ENCODE measurements at places on chromosomes 13 and 19. TPM values are rescaled to one million over a fixed set of nuclear protein-coding genes. Genes with fewer than 3 reads are reported as not detected.
A peak's percentile ranks its signal among the peaks of the same experiment; 100 is the strongest.

DNA sequence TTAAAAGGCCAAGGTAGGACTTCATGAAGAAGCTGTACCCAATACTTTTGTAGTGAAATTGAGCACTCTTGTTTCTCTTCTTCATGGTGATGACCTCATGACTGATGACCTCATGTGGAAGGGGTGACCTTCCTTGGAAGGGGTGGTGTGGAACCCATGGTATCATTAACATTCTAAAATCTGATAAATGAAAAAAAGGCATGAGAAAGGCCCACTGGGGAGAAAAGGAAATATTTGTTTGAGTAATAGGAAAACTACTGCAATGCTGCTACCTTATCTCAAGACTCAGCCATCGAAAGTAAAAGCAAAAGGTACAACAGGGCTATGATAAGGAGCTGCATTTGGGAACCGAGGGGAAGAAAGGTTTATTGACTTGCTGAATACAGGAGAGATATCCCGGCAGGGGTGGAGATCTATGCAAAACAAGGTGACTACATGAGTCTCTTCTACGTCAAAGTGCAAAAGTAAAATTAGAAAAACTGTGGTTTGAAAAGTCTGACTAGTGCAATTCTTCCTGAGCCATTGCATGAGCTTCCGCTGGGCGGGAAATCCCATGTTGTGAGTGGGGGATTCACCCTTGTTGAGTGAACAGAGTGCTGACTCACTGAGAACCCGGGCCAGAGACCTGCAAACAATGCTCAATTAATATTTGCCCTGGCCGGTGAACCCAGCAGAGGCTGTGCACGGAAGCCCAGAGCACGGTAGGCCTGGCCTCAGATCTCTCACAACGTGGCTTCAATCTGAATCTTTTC is 138.9 kb upstream of the RFC3 start:
- H3K4me3 ChIP-seq = peak overlapping the region; percentile 62
- H3K36me3 ChIP-seq = no peaks in the 10 kb centered on the region
- peak; percentile 97 for DNase-seq
- H3K27ac ChIP-seq = peak overlapping the region; percentile 99
- H3K4me1 ChIP-seq = peaks cover 85% of the 10 kb centered on the region
- H3K27me3 ChIP-seq = no peaks in the 10 kb centered on the region

- DNase-seq = peak; percentile 75
- H3K27ac ChIP-seq = peak overlapping the region; percentile 80
- H3K27me3 ChIP-seq = peaks cover 5% of the 10 kb centered on the region
- H3K4me1 ChIP-seq = peaks cover 60% of the 10 kb centered on the region
- peak overlapping the region; percentile 21 for H3K4me3 ChIP-seq
- no peaks in the 10 kb centered on the region for H3K36me3 ChIP-seq
Measured at GRCh38 chr19:12985049-12985776, 10.1 kb upstream of the NFIX start.

DNA sequence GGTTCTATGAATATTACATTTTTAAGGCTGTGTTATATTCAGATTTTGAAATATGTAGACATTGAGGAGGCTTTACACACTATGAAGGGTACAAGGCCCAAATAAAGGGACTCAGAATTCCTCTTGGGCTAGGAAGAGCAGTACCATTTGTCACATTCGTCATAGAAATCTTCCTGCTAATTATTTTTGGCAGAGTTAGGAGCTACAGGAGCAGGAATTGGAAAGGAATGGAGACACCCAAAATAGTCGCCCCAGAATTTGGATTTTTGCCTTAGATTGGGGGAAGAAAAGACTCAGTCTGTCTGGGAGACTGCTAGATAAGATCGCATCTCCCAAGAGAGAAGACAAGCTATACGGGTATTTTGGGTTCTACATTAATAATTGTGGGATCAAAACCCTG is 176.4 kb upstream of the DACH1 start:
- H3K4me1 ChIP-seq = no peaks in the 10 kb centered on the region
- H3K36me3 ChIP-seq = no peaks in the 10 kb centered on the region
- no peaks in the 10 kb centered on the region for H3K27me3 ChIP-seq
- no peak overlapping the region for H3K27ac ChIP-seq
- no peak for DNase-seq
- H3K4me3 ChIP-seq = no peak overlapping the region

- DNase-seq = no peak
- H3K4me1 ChIP-seq = peaks cover 5% of the 10 kb centered on the region
- no peak overlapping the region for H3K4me3 ChIP-seq
- H3K27me3 ChIP-seq = no peaks in the 10 kb centered on the region
Measured at GRCh38 chr13:32752997-32753606, 166.8 kb downstream of the PDS5B start.

- H3K27ac ChIP-seq = no peak overlapping the region
- DNase-seq = no peak
- H3K27me3 ChIP-seq = no peaks in the 10 kb centered on the region
- no peak overlapping the region for H3K4me3 ChIP-seq
- H3K4me1 ChIP-seq = no peaks in the 10 kb centered on the region
- H3K36me3 ChIP-seq = no peaks in the 10 kb centered on the region
Measured at GRCh38 chr13:59229861-59230260, 933.9 kb downstream of the DIAPH3 start.

DNA sequence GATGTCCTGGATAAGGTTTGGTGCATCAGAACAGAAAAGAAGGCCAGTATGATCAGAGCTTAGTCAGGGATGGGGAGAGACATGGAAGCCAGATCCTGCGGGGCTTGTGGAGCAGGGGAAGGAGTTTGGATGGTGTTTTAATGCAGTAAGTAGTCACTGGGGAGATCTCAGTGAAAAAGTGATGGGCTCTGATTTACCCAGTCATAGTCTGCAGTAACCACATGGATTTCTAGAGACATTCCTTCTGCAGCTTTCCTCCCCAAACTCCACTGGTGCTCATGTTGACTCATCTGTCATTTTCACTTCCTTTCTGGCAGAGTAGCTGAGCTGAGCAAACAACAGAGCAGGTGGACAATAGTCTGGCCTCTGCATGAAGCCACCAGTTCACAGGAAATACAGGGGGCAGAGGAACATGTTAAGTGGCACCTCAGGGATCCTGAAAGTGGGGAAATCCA is 144.1 kb downstream of the DPF1 start:
- H3K4me1 ChIP-seq = peaks cover 15% of the 10 kb centered on the region
- peak; percentile 68 for DNase-seq
- no peak overlapping the region for H3K4me3 ChIP-seq
- 0 out of 3 replicates have a peak, but pooled peaks cover 5% of the 10 kb centered on the region for H3K36me3 ChIP-seq
- H3K27ac ChIP-seq = no peak overlapping the region

GRCh38 chr19:46787331-46788261 is 798 bp downstream of the SLC1A5 start:
- H3K36me3 ChIP-seq = peaks cover 10% of the 10 kb centered on the region
- peak overlapping the region; percentile 82 for H3K27ac ChIP-seq
- peak; percentile 54 for DNase-seq

GRCh38 chr19:24072720-24073119 is 14.3 kb upstream of the ZNF254 start:
- no peak overlapping the region for H3K27ac ChIP-seq
- peaks cover 4% of the 10 kb centered on the region for H3K36me3 ChIP-seq
- H3K27me3 ChIP-seq = no peaks in the 10 kb centered on the region
- no peak for DNase-seq

- no peak overlapping the region for H3K27ac ChIP-seq
- no peak overlapping the region for H3K4me3 ChIP-seq
Measured at GRCh38 chr19:32901504-32902161, 32.1 kb upstream of the SLC7A9 start.

DNA sequence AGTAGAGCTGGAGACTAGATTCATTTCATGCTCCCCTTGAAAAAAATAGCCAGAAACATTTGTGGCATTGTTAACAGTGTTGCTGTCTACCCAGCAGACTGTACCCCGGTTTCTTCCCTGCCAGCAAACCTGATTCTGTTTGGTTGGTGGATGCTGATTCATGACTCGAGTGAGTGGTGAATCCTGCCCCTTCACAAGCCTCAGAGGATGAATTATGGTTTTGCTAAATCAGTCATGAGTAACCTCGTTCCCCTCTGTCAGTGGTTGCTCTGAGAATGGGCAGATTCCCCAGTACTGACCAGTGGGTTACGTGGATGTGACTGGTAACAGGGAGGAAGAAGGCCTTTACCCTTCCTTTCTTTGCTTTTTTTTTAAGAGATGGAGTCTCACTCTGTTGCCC is 10.1 kb downstream of the NLRP12 start:
- no peaks in the 10 kb centered on the region for H3K36me3 ChIP-seq
- H3K27me3 ChIP-seq = peaks cover 1% of the 10 kb centered on the region
- H3K27ac ChIP-seq = no peak overlapping the region
- no peak for DNase-seq
- H3K4me3 ChIP-seq = no peak overlapping the region

KLK12 gene
- not detected for total RNA-seq

DNA sequence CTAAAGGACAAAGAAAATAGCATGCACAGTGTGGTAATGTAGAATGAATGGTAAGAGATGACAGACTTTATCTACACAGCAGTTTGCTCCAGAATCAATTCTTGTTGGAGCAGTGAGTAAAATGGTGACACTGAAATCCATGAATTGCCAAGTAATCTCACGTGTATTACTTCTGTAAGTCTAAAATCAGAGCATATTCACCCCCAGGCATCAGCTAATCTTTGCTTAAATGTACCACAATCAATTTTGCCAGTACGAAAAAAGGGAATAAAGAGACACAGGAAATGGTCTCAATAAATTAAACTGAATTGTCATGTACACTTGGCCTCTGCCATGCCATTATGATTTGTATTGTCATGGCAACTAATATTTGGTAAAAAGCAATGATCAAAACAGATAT is 294.2 kb downstream of the PCDH17 start:
- H3K27ac ChIP-seq = no peak overlapping the region
- no peaks in the 10 kb centered on the region for H3K27me3 ChIP-seq
- no peak overlapping the region for H3K4me3 ChIP-seq
- no peaks in the 10 kb centered on the region for H3K36me3 ChIP-seq

- no peak overlapping the region for H3K27ac ChIP-seq
- peaks cover 35% of the 10 kb centered on the region for H3K4me1 ChIP-seq
- H3K36me3 ChIP-seq = no peaks in the 10 kb centered on the region
- no peak overlapping the region for H3K4me3 ChIP-seq
Measured at GRCh38 chr19:43468354-43469159, 3.1 kb upstream of the LYPD3 start.

CRLF1 gene
- total RNA-seq = 105 TPM

CD37 gene
- total RNA-seq = not detected

ZNF492 gene
- total RNA-seq = not detected

EFNA2 gene
- total RNA-seq = 4.3 TPM

DNA sequence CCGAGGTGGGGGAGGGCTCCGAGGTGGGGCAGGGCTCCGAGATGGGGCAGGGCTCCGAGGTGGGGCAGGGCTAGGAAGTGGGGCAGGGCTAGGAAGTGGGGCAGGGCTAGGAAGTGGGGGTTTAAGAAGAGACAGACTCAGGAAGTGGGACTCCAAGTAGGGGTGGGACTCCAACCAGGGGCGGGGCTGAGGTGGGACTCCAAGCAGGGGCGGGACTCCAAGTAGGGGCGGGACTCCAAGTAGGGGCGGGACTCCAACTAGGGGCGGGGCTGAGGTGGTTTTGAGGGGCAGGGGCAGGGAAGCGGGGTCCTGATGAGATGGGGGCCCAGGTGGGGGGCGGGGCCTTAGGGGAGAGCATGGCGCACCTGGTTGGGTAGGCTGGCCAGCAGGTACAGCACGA is 13.6 kb downstream of the CFD start:
- H3K4me1 ChIP-seq = no peaks in the 10 kb centered on the region
- H3K4me3 ChIP-seq = no peak overlapping the region
- H3K27me3 ChIP-seq = no peaks in the 10 kb centered on the region
- H3K27ac ChIP-seq = no peak overlapping the region
- H3K36me3 ChIP-seq = peaks cover 4% of the 10 kb centered on the region
- DNase-seq = no peak

TINCR gene
- total RNA-seq = 0.33 TPM

DNA sequence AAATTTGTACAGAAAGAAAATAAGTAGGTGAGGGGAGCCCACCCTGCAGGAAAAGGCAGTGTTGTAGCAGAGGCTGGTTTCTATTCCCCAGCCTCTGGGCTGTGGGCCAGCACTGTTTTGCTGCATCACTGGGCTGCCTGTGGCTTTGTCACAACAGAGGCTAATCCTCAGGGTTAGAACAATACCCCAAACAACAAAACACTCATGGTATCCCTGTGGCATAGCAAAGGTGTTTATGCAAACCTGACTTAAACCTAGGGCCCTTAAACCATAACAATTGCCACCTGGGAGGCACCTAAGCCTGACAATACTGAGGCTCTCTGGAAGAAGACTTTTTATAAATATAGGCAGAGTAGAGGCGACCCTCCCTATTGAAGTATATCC is 314.7 kb downstream of the OLFM4 start:
- H3K36me3 ChIP-seq = no peaks in the 10 kb centered on the region
- no peak for DNase-seq
- no peak overlapping the region for H3K27ac ChIP-seq
- H3K27me3 ChIP-seq = no peaks in the 10 kb centered on the region

- no peaks in the 10 kb centered on the region for H3K36me3 ChIP-seq
- peaks cover 10% of the 10 kb centered on the region for H3K4me1 ChIP-seq
- no peak overlapping the region for H3K27ac ChIP-seq
- no peak for DNase-seq
- H3K27me3 ChIP-seq = no peaks in the 10 kb centered on the region
- H3K4me3 ChIP-seq = no peak overlapping the region
Measured at GRCh38 chr19:39254531-39255345, 6.1 kb upstream of the IFNL4 start.

DNA sequence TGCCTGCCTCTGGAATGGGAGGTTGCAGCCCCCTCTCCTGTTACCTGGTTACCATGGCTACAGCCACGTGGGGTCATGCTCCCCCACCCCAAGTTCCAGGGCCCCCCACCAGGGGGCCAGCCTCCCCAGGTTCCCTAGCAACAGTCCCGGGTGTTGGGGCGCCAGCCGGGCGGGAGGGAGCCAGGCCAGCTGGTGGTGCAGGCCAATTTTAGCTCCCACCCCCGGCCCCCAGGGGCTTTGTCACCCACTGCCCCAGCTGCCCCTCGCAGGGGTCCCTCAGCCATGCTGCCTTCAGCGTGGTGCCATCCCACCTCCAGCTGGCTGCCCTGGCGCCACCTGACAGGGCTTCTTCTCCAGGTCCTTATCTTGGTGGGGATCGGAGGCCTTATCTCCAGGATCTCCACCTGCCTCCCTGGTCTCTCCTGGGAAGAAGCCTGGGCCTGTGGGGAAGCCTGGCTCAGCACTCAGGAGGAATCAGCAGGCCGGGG is 3.0 kb downstream of the MARK4 start:
- peak overlapping the region; percentile 26 for H3K27ac ChIP-seq
- no peak overlapping the region for H3K4me3 ChIP-seq
- H3K27me3 ChIP-seq = no peaks in the 10 kb centered on the region
- peaks cover 54% of the 10 kb centered on the region for H3K4me1 ChIP-seq

Data from HepG2 (cell line).